ENCODE measurements at places on chromosomes 2 and 18.

- peaks cover 8% of the 10 kb centered on the region for H3K4me1 ChIP-seq
- H3K27me3 ChIP-seq, result no peaks in the 10 kb centered on the region
- no peak overlapping the region for H3K4me3 ChIP-seq
- H3K36me3 ChIP-seq, result no peaks in the 10 kb centered on the region
- DNase-seq, result no peak
- H3K27ac ChIP-seq, result no peak overlapping the region
Observed at GRCh38 chr18:21084511-21085078, 27.0 kb downstream of the ROCK1 start.

DNA sequence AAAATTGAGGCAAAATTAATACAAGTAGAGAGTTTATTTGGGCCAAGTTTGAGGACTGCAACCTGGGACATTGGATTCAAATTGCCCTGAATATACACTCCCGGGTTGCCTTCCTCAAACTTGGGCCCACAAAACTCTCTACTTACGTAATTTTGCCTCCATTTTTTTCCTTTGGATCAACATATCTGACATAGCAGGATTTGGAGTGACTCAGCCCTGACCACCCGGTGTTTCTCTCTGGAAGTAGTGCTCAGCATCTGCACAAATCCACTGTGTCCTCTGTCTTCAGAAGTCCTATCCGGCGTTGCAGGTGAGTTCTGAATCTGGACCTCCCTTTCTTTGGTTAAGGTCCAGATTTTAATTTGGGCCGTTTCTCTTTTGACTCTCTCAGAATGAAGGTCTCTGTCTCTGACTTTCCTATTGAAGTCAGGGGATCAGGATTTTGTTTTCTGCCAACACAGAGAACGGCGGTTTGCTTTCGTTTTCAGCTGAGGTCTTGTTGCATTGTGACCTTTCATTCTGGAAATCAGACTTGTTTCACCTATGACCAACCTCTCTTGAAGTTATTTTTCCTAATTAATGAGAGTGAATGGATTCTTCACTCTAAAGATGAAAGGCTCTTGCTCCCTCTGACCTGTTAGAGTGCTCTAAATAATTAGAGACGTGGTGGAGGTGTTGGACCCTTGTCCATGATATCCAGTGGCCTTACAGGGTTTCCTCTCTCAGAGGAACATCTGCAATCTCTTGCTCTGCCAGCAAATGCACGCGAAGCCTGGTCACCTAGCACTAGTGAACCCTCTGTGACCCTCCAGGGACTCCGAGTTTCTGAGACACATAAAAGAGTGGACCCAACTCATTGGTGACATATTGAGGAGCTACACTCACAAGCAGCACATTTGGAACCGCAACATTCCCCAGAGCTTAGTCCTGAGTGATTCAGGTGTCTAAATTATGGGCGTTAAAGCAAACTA, 13.6 kb downstream of the TCF23 start:
- no peaks in the 10 kb centered on the region for H3K27me3 ChIP-seq
- H3K36me3 ChIP-seq, result no peaks in the 10 kb centered on the region
- DNase-seq, result no peak
- no peak overlapping the region for H3K27ac ChIP-seq
- no peak overlapping the region for H3K4me3 ChIP-seq

DNA sequence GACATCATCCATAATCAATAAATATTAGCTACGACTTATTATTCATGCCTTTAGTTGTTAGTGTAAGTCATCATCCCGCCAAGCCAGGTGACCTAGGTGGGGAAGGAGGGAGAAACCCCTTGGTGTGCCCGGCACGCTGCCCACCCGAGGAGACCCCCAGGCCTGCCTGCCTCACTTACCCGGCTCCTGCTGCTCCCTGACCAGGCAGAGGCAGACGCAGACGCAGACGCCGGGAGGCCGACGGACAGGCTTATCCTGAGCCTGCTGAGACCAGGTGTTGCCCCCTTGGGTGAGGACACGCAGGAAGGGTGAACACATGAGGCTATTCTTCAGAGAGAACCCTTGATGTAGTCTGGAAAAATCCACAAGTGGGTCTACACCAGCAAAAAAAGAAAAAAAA, 401.8 kb downstream of the GALR1 start:
- no peak overlapping the region for H3K27ac ChIP-seq
- H3K36me3 ChIP-seq, result no peaks in the 10 kb centered on the region
- H3K27me3 ChIP-seq, result peaks cover 6% of the 10 kb centered on the region
- peaks cover 5% of the 10 kb centered on the region for H3K4me1 ChIP-seq
- DNase-seq, result no peak
- H3K4me3 ChIP-seq, result no peak overlapping the region

DNA sequence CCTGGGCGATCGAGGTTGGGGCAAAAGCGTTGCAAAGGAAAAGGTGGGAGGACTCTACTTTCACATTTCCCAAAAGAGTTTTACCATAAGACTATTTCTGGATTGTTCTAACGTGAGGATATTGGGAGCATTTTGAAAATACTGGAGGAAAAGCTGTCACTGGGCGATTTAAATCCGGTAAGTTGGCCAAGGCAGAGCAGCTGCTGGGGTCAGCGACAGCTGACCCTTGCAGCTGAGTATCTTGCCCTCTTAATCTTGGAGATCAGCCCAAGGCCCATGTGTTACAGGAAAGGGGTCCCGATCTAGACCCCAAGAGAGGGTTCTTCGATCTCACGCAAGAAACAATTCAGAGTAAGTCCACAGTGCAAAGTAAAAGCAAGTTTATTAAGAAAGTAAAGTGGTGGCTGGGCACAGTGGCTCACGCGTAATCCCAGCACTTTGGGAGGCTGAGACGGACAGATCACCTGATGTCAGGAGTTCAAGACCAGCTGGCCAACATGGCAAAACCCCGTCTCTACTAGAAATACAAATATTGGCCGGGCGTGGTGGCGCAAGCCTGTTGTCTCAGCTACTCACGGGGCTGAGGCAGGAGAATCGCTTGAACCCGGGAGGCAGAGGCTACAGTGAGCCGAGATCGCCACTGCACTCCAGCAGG, 964 bp upstream of the ST3GAL5 start:
- H3K27me3 ChIP-seq, result no peaks in the 10 kb centered on the region
- H3K4me1 ChIP-seq, result peaks cover 47% of the 10 kb centered on the region
- no peaks in the 10 kb centered on the region for H3K36me3 ChIP-seq

- no peak overlapping the region for H3K4me3 ChIP-seq
- no peak for DNase-seq
- H3K27ac ChIP-seq, result no peak overlapping the region
- H3K36me3 ChIP-seq, result no peaks in the 10 kb centered on the region
Observed at GRCh38 chr18:73992242-73993022, 155.2 kb downstream of the FBXO15 start.

DNA sequence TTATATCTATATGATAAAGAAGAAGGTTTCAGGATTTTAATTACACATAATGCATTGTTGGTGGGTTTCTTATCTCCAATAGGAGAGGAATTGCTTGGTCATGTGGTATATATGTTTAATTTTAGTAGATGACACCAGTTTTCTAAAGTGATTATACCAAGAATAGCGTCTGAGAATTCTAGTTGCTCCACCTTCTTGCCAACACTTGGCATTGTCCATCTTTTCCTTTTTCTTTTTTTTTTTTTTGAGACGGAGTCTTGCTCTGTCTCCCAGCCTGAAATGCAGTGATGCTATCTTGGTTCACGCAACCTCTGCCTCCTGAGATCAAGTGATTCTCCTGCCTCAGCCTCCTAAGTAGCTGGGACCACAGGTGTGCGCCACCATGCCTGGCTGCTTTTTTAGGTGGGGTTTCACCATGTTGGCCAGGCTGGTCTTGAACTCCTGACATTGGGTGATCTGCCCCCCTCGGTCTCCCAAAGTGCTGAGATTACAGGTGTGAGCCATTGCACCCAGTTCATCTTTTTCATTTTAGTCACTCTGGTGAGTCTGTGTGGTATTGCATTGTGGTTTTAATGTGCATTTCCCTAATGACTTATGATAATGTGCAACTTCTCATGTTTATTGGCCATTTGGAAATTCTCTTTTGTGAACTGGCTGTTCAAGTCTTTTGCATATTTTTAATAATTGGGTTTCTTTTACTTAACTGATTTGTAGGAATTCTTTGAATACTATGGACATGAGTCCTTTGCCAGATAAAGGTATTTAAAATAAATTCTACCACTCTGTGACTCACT, 37.3 kb upstream of the ZNF512 start:
- H3K4me3 ChIP-seq, result no peak overlapping the region
- no peaks in the 10 kb centered on the region for H3K36me3 ChIP-seq
- H3K4me1 ChIP-seq, result no peaks in the 10 kb centered on the region
- H3K27ac ChIP-seq, result no peak overlapping the region
- H3K27me3 ChIP-seq, result no peaks in the 10 kb centered on the region
- no peak for DNase-seq

All from CD4-positive, alpha-beta T cell (primary cell).